Activated effector memory CD4-positive, alpha-beta T cell treated with anti-CD3 and anti-CD28 coated beads, Interleukin-2, amount 50 U/mL, for 16 hours (primary cell): ENCODE measurements at places on chromosomes 11 and 22.
A peak's percentile ranks its signal among the peaks of the same experiment; 100 is the strongest.

DNA sequence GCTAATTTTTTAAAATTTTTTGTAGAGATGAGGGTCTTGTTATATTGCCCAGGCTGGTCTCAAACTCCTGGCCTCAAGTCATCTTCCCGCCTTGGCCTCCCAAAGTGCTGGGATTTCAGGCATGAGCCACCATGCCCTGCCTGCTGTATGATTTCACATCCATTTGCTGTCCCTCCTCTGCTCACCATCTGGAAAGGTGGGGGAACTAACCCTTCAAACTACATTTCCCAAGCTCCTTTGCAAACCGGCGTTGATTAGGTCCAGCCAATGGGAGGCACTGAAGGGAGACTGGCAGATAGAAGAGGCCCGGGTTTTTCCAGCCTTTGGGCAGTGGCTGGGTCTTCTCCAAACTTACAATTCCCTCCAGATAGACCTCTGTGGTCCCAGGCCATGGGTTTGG is 19.3 kb downstream of the RFPL1 start:
- DNase-seq: no peak

DNA sequence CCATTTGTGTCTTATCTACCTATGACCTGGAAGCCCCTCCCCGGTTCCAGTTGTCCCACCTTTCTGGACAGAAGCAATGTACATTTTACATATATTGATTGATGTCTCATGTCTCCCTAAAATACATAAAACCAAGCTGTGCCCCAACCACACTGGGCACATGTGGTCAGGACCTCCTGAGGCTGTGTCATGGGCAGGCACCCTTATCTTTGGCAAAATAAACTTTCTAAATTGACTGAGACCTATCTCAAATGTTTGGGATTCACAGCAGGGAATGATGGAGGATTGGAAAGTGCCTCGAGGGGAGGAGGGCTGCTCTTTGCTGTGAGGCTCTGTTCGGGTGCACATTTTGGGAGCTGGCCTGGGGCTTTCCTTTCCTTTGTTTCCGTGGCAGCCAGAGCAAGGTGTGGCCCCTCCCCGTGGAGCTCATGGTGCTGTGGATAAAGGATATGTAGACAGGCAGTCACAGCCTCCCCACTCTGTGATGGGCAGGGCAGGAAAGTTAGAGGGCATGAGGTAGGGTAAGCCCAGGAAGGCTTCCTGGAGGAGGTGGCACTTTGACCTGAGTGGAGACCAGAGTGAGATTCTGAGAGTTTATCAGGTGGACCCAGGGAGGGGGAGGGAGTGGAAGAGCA is 615.6 kb downstream of the TBC1D22A start:
- peak; percentile 30 for DNase-seq

DNA sequence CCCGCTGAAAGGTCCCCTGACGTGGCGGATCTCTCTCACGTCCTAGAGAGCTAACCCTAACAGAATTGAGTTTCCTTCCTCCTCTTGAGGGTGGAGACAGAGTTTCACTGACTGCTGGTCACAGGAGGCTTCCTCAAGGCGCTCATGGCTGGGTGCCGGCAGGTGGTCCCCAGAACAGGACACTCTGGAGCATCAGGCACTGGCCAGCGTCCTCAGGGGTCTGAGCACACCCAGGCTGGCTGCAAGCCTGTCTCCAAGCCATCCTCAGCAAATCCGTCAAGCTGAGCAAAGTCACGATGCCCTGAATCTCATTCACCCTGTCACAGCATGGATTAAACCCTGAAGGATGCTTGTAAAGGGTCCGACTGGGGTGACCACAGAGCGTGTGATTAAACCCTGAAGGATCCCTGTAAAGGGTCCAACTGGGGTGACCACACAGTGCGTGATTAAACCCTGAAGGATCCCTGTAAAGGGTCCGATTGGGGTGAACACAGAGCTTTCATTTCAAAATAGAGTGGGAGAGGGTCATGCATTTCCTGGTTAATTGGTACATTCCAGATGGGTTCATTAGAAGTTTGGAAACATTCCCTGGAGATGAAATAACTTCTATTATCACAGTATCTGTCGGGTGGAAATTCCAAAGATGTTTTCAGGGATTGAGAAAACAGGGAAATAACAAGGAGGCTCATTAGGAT is 473.0 kb downstream of the BRD1 start:
- peak; percentile 9 for DNase-seq

DNA sequence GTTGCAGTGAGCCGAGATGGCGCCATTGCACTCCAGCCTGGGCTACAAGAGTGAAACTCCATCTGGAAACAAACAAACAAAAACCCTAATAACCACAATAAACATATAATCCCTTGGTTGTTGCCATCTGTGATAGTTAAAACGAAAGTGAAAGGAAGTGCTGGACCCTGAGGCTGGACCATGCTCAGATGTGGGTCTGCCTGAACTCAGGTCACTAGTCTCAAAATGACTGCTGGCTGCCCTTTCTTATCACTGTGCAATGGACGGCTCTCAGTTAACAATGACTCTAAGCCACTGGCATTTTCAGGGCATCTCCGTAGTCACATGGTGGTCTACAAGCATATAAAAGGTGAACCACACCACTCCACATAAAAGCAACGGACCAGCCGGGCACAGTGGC is 48.2 kb upstream of the FTH1 start:
- no peak for DNase-seq

GRCh38 chr11:73156686-73157085 is 14.6 kb upstream of the FCHSD2 start:
- DNase-seq: peak; percentile 8

DNA sequence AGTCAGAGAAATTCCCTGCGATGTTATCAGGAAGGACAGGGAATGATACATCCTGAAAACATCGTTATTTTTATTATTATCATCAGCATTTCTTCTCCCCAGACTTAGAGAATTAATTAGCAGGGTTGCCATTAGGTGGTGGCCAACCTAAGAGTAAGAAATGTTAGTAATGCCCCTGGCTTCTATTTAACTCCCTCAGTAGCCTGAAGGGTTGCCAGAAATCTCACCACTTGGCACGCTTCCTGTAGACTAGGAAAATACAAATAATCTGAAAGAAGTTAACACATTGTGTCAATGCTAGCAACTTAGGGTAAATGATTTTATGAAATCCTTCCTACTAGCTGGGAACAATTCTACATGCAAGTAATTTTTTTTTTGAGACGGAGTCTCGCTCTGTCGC is 45.5 kb downstream of the ENDOD1 start:
- no peak for DNase-seq

DNA sequence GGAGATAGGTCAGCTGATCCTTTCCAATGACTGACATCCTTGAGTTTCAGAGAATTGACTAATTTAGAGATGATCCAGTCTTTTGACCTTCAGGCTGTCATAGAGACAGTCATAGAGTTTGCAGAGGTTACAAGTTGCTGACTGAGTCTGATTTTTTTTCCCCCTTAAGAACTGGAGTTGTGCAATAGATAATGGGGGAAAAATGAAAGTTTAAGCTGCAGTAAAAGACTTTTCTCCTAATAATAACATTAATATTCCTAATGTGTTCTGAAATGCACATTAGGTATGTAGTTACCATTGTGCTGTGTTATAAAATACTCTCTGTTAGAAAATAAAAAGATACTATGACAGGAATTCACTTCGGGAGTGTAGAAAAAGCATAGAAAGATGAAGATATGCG is 876.9 kb upstream of the RAG2 start:
- DNase-seq: no peak

- peak; percentile 78 for DNase-seq
Measured at GRCh38 chr11:62394825-62395538, 23.9 kb upstream of the SCGB1A1 start.

DNA sequence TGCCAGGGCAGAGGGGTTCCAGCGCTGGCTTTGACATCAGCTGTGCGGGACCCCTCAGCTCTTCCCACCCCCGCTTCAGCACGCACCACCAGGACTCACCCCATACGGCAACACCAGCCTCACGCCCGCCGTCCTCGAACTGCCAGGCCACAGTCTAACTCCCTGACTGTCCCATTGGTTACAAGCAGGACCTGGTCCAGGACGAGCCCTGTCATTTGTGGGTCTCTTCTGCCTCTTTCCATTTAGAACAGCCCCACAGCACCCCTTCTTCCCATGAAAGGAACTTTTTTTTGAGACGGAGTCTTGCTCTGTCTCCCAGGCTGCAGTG is 81.7 kb downstream of the PHF21B start:
- DNase-seq: no peak

GRCh38 chr22:39312410-39312809 is 7.0 kb downstream of the RPL3 start:
- no peak for DNase-seq

DNA sequence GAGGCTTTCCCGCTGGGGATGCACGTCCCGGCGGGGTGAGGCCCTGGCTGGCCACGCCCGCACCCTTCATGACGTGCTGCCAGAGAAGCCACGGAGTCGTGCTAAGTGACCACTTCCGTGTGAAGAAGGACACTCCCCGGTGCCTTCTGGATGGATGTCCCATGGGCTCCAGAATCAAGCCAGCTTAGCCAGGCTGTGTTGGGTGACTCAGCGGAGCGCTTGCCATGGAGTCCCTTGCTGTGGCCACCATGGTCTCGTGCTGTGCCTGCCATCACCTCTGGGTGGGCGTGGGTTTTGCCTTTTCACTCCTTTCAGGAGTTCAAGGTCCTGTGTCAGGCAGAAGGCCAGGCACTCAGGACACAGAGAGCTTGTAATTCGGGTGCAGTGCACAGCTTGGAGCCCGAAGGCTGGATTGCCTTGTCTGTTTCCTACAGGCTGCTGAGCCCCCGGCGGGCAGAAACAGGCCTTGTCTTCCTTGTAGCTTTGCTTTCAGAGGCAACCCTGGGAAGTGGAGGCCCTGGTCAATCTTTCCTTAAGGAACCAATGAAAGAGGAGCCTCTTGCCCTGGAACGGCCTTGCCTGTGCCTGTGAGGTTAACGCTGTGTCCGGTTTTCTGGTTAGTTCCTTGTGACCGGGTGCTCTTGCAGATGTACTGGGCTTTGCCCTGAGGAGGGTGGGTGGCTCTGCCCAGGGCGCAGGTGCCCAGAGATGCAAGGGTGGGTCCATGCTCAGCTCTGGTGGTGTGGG is 268.6 kb downstream of the TBC1D22A start:
- peak; percentile 56 for DNase-seq

- DNase-seq: no peak
Measured at GRCh38 chr22:36259615-36260300, 6.8 kb downstream of the APOL1 start.

DNA sequence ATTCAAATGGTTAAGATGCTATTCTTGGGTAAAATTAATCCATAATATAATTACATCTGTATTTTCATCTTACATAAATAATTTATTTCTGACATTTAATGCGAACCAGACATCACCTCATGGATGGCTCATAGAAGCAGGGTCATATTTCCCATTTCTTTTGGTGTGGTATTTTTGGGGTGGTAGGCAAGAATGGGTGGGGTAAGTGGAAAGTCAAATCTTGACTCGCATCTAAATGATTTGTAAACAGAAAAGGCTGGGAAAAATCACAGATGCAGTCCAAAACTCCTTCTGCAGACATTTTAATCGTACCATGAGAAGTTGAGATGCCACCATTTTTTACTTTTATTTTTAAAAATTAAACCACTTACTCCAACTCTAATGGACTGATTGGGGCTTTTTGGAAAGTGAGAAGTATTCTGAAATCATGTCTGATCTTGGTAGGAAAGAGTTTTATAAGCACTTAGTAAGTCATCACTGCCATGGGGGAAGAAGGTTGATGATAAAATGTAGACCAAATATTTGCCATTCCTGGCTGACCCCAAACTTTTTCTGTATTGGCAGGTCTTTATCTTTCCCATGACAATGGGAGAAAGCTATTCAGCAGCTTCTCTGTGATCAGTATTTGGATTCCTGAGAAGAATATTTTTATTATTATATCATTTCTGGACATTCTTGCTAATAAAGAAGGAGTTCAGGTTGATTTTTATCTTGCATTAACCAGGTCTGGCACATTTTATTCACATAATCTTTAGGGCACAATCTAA is 47.2 kb upstream of the BLID start:
- DNase-seq: no peak

DNA sequence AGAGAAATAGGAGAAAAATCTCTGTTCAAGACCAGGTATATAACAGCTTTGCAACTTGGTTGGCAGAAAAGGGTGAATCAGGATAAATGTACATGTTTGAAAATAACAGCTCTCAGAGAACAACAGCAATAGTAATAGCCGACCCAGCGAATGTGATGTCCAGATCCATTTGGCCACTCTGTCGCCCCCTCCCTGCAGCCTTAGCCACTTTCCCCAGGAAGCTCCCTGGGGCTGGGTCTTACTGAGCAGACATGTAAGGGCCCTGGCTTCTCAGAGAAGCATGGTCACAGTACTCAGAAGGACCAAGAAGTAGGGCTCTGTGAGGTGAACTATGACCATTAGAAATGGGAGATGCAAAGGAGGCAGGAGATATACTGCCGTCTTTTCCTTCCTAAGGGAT is 154.1 kb upstream of the SNX19 start:
- no peak for DNase-seq

DNA sequence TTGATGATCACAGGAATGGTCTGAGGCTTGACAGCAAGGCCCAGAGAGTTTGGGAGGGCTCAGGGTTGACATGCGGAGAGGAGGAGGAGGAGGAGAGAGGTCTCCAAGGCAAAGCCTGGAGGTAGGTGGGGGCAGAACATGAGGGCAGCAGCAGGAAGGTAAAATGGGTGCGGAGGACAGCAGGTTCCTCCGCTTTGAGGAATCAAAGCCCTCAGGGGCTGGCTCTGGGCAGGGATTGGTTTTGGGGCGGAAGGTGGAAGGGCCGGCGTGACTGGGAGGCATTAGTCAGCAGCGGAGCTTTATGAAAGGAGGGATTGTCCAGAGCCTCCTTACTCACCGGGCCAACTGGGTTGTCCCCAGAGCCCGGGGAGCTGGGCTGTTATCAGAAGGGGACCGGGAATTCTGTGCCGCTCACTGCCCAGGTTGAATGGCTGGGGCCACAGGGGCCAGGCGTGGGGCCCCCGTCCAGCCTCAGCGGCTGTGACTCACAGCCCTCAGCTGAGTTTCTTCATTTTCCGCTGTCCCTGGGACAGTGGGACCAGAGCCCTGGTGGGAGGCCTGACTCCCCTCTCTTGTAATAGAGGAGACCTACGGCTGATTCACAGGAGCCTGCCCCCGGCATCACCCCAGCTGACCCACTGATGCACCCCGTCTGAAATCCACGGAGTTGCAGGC is 36.2 kb downstream of the LIF start:
- no peak for DNase-seq

- DNase-seq: no peak
Measured at GRCh38 chr11:59173964-59174663, 2.2 kb downstream of the DTX4 start.

DNA sequence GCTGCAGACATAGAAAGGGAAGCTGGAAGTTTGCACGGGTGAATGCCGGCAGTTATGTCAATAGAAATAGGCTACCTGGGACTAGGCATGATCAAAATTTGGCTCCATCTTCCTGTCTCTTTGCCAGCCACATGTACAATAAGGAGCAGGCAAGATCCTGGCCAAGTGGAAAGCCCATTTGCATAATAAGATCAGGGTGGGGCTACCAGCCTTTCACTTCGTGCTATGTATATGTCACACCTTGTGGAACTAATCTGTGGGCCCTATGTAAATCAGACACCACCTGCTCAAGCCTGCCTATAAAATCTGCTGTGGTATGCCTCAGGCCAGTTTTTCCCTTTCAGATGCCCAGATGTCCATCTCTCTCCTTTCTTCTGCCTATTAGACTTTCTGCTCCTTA is 79.3 kb upstream of the DRD2 start:
- no peak for DNase-seq

- no peak for DNase-seq
Measured at GRCh38 chr11:105592035-105592434, 17.8 kb upstream of the GRIA4 start.

- DNase-seq: no peak
Measured at GRCh38 chr22:28244757-28245156, 325.7 kb upstream of the PITPNB start.
